ENCODE measurements at places on chromosomes 12 and 14.
A peak's percentile ranks its signal among the peaks of the same experiment; 100 is the strongest.

- peak; percentile 52 for DNase-seq
These were observed 96.2 kb downstream of the CIT start for GRCh38 chr12:119780786-119781434.

GRCh38 chr12:46354802-46355199 lies 17.8 kb downstream of the SLC38A2 start:
- DNase-seq, result no peak

DNA sequence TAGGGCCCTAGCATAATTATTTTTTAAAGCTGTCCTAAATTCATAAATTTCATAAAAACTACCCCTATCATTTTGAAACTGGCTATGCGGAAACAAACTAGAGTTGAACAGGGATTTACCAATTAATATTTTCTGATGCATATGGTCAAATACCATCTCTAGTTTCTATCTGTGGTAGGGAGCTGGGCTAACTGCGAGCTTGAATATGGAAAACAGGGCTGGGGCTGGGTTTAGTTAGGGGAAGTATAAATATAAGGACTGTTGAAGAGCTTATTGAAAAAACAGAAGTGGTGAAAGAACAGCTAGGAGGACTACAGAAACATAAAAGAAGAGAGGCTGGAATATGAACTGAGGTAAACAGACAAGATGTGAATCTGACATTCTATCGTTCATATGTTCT lies 91.8 kb downstream of the SLC38A1 start:
- no peak for DNase-seq

DNA sequence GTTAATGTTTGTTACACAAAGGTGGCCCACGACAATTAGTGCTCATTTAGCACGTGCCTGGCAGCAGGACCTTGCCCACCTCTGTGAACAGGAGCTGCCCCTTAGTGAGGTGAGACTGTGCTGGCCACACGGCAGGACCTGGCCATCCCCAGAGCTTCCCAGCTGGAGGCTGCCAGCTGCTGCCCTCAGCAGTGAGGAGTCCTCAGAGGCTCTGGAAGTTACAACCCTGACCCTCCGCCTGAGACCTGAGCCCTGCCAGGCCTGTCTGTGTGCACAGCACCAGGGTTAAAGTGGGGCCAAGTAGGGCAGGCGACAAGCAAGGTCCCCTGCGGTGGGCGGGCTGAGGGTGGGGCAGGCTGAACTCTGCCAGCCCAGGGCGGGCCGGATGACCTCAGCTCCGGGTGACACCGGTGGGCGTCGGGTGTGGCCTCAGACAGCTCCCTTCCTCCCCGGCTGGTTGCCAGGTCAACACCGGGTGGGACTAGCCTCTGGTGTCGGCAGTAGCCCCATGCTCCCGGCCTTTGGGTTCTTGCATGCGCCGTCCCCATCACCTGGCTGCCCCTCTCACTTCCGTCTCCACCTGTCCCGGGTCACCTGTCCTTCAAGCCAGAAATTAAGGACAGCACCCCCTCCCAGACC lies 9.2 kb upstream of the LBHD2 start:
- DNase-seq, result no peak

GRCh38 chr14:69956970-69957369 lies 77.8 kb downstream of the SMOC1 start:
- DNase-seq, result no peak

GRCh38 chr12:94636462-94637085 lies 13.8 kb downstream of the TMCC3 start:
- peak; percentile 62 for DNase-seq

- DNase-seq, result no peak
These were observed 567.3 kb downstream of the SLC16A7 start for GRCh38 chr12:60162988-60163720.

GRCh38 chr14:79074510-79074909 lies 904.3 kb downstream of the NRXN3 start:
- peak; percentile 60 for DNase-seq

- no peak for DNase-seq
These were observed 84.3 kb upstream of the ATF1 start for GRCh38 chr12:50679612-50680011.

DNA sequence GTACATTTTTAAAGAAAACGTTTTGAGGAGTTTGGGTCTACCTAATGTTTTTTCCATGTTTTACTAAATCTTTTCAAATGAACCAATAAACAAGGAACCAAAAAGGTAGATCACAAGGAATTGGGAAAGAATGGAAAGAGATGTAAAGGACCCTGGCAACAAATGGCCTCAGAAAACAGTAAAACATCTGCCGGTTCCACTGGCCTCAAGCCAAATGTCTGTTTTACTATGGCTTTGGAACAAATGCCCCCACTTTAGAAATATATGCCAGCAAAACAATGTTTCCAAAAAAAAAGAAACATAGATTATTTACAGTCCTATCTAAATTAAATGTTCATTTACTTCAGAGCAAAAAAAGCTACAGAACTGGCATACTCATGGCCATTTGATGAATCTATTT lies 3.0 kb downstream of the TRMT5 start:
- no peak for DNase-seq

- no peak for DNase-seq
These were observed 74.4 kb downstream of the CEP128 start for GRCh38 chr14:80867091-80867490.

GRCh38 chr12:67442896-67443295 lies 173.7 kb downstream of the CAND1 start:
- no peak for DNase-seq

DNA sequence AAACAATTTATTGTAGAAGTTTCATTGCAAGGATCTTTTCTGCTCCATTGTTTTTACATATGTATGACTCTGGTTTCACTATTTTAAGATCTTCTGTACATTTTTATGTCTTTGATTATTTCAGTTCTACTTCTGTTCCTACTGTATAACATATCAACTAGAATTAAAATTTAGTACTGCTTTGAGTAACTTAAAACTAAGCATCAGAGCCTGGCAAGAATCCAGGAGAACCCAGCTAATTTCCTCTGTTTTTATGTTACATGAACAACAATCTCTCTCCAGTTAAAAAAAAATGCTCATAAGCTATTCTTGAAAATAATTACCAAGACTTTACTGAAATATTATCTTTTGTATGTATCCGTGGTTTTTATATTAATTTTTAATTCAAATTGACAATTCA lies 370.7 kb downstream of the TMTC2 start:
- no peak for DNase-seq

DNA sequence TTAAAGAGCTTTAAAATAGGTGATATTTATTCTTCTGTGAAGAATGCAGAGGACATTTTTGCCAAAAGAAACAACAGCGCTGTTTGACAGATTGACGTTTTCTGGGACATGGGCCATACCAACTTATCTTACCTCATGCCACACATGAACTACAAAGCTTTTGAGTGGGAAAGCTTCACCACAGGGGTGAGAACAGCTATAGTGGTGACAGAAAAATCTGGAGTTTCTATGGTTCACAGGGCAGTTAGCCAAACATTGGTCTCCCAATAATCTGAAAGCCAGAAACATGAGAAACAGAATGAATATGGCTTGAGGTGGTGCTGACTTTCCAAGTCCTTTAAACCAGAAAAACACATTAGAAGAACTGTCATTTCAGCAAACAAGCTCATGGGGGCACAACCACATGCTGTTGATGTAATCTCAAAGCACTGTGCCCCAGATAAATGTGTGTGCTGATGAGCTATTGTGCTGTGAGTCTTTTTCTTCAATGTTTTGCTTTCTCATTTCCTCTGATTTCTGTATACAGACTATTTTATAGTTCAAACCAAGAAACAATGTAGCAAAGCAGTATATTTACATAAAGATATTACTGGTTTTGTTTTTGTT lies 905.4 kb downstream of the SLC16A7 start:
- peak; percentile 20 for DNase-seq

DNA sequence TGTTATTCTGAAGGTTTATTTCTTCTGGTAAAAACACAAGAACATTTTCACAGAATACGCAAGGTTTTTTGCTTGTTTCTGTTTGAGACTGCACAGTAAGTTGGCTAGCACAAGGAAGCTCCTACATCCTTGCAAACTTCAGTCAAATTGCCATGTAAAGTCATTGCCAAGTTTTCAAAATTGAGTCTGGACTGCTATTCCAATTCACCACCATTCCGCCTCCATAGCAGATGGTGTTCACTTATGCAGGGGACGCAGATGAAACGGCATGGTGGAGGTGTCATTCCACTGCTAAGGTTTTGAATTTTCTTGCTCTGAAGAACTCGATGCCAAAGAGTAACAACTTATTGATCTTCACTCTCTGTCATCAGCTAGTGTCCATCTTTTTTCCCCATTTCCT lies 303.9 kb upstream of the SYT1 start:
- no peak for DNase-seq

GRCh38 chr12:66059666-66060065 lies 70.9 kb downstream of the LLPH start:
- DNase-seq, result no peak

GRCh38 chr12:33438851-33439586 lies 600 bp downstream of the SYT10 start:
- DNase-seq, result peak; percentile 18

- DNase-seq, result peak; percentile 24
These were observed 54.5 kb upstream of the HECTD1 start for GRCh38 chr14:31261859-31262731.

DNA sequence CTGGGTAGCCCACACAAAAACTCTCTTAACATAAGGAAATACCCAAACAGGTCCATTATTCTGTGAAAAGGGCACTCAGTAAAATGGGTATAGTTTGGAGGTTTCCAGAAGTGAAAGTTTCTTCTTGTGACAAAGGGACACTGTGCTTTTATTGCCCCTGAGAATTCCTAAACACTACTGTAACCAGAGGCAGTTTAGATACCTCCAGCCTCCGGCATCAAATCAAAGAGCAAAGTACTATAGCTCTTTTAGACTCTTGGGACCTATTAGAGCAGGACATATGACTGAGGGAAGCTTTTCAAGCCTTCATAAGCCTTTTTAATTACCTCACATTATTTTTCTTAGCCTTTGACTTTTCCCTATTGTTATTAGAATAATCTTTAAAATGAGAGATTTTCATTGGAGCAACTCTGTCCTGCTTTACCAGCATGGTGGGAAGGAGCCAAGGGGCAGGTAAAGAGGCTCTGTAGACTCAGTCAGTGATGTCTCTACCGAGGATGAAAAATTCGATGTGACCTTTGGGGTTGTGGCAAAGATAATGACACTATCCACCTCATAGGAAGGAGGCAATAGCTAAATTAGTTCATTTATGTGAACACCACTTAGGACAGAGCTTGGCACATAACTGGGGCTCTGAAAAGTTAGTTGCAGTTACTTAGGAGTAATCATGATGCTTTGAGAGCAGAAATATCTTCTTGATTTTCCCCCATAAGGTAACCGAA lies 85.1 kb downstream of the IFNG start:
- DNase-seq, result no peak

GRCh38 chr14:103460415-103460814 lies 62.2 kb downstream of the CKB start:
- no peak for DNase-seq

- DNase-seq, result no peak
These were observed 64.3 kb upstream of the RBM19 start for GRCh38 chr12:114030451-114030850.
